ENCODE measurements at places on chromosomes 5 and 9. TPM values are rescaled to one million over a fixed set of nuclear protein-coding genes. Genes with fewer than 3 reads are reported as not detected.

FAM13B gene
- total RNA-seq: 11.3 TPM

MARVELD2 gene
- total RNA-seq: 2.4 TPM

SPATA31E1 gene
- total RNA-seq: not detected

HEMGN gene
- not detected for total RNA-seq

CACFD1 gene
- total RNA-seq: 5.2 TPM

AJM1 gene
- total RNA-seq: 4.3 TPM

CAMK4 gene
- not detected for total RNA-seq

Data from A549 treated with Hydrocortisone at 1 μM for 4 hours (cell line).